ENCODE measurements at places on chromosomes 5 and 9. TPM values are rescaled to one million over a fixed set of nuclear protein-coding genes. Genes with fewer than 3 reads are reported as not detected.

The IFNE gene
- not detected for total RNA-seq

DNA sequence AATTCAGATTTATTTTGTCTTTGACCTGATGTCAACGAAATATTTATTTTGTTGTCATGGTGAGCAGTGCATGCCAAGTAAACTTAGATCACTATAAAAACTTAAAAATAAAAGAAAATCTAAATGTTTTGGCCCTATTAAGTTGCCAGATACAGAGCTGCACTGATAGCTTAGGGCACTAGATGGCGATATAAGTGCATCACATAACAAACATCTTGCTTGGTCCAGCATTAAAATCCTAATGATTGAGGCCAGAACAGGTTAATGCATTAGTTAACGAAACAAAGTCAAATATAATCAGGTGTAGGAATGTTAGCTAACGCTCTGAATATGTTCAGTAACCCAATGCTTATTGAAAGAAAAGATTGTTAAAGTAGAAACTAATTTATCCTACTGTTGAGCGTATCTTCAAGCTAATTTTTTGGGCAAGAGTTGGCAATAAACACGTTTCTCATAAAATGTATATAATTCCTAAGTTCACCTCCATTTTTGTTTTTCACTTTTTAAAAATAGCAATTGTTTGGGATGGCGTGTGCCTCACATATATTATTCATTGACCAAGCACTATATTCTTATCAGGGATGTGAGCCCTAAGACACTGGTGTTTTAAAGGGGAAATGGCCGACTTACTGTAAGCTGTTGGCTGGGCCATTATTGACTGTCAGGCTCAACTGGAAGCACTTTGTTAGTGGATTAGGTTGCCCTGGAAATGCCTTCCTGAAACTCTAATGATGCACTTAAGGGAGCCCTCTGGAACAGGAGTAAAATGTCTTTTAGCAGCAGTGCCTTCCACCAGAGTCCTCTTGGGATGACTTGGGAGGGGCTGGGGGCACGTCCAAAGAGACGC, 33.3 kb downstream of the KCTD16 start:
- no peak for DNase-seq

DNA sequence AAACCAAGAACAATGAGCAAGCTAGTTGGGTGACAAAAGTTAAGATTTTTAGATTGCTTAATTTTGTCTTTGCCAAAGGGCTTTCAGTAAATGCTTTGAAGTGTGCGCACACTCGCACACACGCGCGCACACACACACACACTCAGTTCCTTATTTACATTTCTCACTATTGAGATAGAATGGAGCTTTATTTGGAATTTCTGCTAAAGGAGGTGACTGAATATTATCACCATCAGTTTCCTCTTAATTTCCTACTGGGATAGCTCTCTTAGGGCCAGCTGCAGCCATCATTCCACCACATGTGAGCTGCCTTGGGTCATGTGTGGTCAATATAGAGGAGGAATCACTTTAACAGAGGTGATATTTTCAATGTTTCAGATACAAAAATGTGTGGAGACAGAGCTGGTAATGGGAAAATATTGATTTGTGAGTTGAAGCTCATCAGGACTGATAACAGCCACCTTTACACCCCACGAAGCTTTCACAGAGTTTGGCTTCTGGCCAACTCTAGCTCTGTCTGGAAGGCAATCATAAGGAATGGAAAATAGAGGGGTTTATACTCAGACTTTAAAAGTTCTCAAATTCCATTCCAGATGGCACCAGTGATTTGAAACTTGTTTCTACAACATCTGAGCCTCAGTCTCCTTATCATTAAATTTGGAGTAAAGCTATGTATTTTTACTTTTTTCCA, 99.9 kb downstream of the MACIR start:
- no peak for DNase-seq

- no peak for DNase-seq
Observed at GRCh38 chr9:33379666-33380389, 22.5 kb downstream of the AQP7 start.

DNA sequence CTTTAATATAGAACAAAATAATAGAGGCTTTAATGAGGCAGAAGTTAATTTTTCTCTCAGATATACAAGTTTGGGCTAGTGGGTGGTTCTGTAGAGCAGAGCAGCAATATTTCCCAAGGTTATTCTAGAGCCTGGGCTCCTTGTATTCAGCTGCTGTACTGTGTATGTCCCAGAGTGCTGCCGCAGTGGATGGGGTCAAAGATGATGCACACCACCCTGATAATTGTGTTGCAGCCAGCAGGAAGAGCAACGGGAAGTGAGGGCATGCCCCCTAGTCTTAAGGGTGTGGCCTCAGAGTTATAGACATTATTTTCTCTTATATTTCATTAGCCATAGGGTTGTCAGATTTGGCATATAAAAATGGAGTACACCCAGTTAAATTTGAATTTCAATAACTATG, 23.9 kb upstream of the KIF4B start:
- DNase-seq = no peak

DNA sequence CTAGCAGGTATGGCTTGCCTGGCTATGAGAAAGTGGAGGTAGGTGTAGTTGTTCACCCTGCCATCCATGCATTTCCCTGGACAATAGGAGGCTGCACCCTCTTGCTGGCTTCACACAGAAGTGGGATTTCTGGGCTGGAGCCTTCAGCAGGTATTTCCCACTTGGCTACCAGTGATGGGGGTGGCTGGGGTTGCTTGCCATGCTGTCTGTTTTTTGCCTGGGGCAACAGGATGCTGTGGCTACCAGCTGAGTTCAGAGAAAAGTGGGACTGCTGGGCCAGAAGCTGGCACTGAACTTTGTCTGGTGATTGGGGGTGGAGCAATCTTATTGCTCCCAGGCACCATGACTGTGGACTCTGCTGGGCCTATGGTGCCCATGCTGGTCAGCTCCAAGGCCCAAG, 299.6 kb downstream of the FAM170A start:
- no peak for DNase-seq

DNA sequence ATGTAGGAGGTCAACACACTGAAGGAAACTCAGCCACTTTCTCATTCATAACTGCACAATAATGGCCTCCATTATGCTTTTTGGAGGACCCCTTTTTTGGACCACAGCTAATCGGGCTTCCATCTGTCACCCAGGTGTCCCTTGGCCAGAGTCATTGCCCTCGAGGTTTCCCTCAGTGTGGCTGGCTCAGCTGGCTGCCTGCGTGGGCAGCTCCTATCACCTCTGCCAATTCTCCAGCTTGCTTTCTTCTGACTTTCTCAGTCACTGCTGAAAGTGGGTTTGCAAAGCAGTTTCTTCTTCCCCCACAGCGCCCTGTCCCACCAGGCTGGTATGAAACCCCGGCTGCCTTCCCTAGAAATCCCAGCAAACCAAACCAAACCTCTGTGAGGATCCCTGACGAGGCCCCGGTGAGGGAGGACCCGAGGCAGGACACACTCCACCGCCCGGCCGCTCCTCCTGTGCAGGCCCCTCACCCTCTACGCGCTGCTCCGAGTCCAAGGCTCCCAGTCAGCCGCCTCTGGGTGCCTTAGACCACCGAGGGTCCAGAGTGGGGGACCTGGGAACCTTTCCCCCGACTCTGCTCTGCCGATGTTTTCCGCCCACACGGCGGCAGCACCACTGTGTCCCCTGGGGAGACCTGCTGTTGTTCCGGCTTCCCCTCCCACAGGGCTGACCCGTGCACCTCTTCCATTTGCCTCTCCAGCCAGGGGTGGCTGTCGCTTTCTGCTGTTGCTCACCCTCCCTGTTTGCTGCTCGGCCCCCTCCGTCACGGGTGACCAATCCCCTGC, 109.5 kb downstream of the TENT4A start:
- no peak for DNase-seq

All from aorta (tissue), 5 donors.